ENCODE measurements at places on chromosomes 13 and 19. TPM values are rescaled to one million over a fixed set of nuclear protein-coding genes. Genes with fewer than 3 reads are reported as not detected.

- peak; percentile 8 for DNase-seq
Observed at GRCh38 chr19:16073988-16074387, 2.3 kb upstream of the TPM4 start.

DNA sequence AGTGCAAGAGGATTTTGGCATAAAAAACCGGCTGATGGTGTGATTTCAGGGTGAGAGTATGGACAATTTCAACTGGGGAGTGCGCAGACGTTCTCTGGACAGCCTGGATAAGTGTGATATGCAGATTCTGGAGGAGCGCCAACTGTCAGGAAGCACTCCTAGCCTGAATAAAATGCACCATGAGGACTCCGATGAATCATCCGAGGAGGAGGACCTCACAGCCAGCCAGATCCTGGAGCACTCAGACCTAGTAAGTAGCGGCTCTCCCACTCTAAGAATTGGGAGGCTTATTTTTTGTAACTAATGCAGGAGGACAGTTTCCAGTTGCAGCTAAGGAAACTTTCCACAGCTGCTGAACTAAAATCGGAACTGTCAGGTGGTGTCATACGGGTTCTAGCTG is 53.6 kb downstream of the ZAR1L start:
- DNase-seq = peak; percentile 90

GRCh38 chr19:5337708-5338655 is 2.6 kb downstream of the PTPRS start:
- no peak for DNase-seq

DNA sequence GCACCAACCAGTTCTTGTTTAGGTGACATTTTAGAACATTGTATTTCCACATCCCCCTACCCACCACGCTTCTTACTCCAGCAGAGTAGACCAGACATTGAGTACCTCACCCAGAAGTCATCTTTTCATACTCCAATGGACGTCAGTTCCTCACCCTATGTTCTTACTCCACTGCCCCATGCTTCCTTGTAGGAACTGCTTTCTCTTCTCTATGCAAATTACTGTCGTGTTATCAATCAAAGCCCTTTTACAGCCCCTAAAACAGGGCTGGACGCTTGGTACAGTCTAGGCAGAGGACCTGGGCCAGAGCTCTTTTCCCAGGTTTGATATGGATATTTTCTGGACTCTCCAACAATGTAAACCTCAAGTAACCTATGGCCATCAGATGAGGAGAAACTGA is 58.2 kb downstream of the USP12 start:
- DNase-seq = no peak

GRCh38 chr19:1858412-1859081 is 4.8 kb downstream of the KLF16 start:
- DNase-seq = peak; percentile 29

DNA sequence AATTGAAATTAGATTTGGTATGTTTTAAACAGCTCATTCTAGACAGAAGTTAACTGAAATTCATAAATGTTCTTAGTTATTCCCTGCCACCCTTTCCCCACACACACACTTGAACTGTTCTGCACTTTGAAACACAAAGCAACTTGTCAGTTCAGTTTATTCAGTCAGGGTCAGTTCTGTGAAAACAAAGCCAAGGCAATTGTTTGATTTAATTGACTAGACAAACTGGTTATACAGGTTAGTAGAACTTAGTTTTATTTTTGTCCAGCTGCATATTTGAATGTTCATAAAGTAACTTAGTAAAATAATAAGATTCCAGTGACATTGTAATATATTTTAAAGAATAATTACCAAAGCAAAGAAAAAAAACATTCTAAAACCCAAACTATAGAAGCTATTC is 98.3 kb upstream of the KLF5 start:
- DNase-seq = no peak

DNA sequence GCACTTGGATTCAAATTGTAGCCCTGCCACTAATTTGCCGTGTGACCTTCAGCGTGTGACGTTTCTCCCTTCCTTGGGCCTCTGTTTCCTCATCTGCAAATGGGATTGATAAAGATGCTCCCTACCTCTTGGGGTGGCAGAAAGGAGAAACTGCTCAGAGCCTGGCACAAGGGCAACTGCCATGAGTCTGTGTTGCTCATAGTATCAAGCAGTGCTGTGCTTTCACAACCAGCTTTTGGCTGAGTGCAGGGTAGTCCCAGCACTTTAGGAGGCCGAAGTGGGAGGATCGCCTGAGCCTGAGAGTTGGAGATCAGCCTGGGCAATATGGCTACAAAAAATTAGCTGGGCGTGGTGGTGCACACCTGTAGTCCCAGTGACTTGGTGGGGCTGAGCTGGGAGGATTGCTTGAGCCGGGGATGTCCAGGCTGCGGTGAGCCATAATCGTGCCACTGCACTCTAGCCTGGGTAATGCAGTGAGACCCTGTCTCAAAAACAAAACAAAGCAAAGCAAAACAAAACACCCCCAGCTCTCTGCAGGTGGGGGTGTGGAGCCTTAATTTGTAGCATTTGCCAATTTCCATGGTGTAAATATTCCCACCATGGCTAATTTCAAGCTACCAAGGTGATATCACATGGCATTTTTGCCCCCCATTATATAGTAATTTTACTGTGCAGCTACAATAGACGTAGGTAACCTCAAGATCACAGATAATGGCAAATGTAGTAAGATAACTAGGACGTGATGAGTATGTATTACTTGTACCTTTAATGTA is 1.6 kb upstream of the MARK4 start:
- DNase-seq = no peak

DNA sequence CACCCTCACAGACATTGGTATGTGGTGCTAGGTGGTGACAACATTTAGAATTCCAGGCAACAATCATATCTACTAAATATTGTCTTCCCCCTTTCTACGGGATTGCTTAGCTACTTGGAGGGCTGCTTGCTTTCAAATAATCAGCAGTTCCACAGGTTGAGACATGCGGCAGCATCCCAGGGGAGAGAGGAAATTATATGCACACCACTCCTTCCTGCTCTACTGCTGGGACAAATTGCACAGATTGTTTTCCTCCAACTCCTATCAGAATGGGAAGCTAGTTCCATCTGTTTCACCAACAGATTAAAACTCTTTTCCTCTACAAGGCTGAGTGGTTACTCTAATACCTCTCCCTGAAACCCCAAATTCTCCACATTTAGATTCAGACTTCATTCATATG is 275.4 kb downstream of the DNAJC15 start:
- no peak for DNase-seq

GRCh38 chr19:38922482-38922881 is 8.1 kb downstream of the SARS2 start:
- no peak for DNase-seq

DNA sequence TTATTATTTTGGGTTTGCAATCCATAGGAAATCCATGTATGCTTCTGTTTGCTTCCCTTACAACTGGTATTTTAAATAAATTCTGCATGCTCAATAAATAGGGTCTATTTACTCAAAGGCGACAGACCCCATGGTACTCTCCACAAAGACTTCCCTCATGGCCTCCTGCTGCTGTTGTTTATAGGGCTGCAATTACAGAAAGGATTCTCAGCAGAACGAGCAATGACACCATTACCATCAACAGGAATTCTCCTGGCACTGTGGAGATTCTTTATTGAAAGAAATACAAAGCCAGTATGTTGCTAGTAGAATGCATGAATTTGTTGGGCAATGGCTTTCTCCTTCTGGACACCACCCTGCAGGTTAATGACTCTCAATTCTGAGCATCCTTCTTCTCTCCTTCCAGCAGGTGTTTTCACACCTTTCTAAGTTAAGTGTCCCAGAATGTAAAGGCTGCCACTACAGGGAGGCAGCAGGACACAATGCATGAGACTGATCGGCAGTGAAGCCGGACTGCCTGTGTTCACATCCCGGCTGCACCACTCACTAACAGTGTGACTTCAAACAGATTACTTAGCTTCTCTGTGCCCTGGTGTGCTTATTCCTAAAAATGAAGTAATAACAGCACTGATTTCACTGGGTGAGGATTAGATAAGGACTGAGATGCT is 360.2 kb downstream of the DNAJC15 start:
- no peak for DNase-seq

DNA sequence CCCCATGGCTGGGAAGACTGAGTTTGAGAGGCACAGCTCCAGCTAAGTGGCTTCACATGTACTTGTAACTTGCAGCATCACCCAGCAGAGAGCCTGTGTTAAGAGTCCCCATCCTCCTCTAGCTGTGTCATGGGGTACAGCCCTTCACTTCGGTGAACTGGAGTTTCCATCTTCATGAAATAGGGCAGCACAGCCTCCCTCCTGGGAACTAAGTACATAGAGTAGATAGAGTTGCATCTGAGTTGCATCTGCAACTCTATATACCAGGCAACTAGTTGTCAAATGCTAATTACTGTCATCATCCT is 1.2 kb downstream of the PRDX2 start:
- DNase-seq = no peak

- no peak for DNase-seq
Observed at GRCh38 chr13:33997574-33997973, 179.6 kb downstream of the RFC3 start.

GRCh38 chr19:28475525-28475924 is 737.4 kb downstream of the UQCRFS1 start:
- no peak for DNase-seq

DNA sequence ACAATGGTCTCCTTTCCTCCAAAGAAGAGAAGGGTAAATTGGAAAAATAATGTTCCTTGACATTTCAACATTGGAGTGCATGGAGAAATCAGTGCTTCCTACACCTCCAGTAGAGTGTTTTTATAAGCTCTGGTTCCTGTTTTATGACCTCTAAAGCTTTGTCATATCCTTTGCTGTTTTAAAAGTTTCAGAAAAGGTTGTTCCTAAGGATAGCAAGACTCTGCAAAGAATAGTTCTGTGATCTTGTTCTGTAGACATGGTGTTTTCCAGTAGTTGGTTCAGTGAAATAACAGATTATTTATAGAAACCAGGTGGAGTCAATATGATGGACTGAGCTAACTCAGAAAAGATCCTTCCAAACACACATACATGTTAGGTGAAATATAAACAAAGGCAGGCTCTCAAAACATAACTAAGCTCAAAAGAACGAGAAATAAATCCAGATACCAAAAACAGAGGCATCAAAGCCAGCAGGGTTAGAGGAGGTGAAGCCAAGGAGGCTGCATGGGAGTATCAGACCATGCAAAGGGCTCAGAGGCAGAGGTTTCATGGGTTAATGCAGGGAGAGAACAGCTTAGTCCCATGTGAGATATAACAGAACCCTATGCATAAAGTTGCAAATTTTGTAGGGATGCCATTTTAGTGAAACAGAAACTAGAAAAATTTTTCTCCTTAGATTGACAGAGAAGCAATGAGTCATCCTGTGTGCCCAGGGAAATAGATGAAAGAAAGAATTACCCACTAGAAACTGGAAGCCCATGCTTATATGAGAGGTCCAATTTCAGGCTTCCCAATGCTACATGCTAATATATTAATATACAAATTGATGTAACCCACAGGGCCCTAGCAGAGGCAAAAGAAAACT is 44.3 kb downstream of the SHISA2 start:
- DNase-seq = no peak

GRCh38 chr19:14412996-14413692 is 6.0 kb downstream of the DDX39A start:
- no peak for DNase-seq

GRCh38 chr13:51895906-51896888 is 34.4 kb downstream of the CCDC70 start:
- peak; percentile 65 for DNase-seq

DNA sequence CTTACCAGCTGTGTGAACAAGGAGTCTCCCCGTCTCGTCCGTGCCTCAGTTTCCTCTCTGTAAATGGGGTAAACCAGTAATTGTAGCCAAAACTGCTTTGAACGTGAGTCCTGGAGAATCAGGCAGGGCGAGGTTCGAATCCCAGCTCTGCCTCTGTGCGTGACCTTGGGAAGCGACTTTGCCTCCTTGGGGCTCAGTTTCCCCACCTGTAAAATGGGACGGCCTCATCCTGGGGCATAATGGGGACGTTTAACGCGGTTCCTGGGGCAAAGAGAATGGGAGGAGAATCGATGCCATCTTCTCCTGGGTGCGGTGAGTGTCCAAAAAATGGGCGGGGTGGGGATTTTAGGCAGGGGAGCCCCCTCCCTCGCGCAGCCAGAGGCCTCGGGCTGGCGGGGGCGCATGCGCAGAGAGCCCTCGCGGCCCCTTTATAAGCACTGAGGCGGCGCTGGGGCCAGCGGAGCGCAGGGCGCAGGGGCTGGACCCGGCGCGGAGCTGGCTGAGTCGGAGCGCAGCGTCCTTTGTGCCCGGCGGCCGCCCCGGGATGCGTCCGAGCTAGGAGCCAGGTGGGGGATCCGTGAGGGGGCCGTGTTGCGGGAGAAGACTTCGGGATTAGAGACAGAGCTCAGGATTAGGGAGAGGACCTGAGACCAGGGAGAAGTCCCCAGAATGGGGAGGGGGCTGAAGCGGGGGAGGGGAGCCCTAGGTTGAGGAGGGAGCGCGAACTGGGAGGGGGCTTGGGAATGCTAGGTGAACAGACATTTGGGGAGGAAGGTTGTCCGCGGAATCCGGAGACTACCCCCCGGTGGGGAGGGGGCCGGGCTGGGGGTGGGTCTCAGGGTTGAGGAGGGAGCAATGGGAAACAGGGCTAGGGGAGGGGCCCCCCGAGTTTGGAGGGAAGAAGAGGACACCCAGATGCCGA is at the start of gene NCAN:
Gene NCAN, plus strand, starts transcription at position 460 of the 922 bp plus-strand sequence. CDS start 4,996 bp downstream, outside the sequence.
- no peak for DNase-seq

- DNase-seq = no peak
Observed at GRCh38 chr13:109369353-109370052, 416.9 kb downstream of the IRS2 start.

- DNase-seq = no peak
Observed at GRCh38 chr19:11387162-11388034, 3.3 kb upstream of the EPOR start.

DNA sequence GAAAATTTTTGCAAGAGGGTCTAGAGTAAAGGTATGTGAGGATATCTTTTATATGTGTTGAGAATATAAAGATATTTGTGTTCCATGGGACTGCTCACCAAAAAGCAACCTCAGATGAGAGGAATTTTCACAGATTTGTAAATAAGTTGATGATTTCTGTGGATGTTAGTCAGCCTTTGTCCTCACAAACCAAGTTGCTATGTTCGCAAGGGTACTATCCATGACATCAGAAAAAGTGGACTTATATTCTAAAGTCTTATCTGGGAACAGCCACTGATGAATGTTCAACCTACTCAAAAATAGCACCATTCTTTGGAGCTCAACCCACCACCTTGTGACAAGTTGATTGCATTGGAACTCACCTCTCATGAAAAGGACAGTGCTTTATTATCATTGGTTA is 138.6 kb downstream of the PCDH20 start:
- no peak for DNase-seq

The NCLN gene
- 43.8 TPM for total RNA-seq

The COG3 gene
- total RNA-seq = 17.1 TPM

The GJB2 gene
- 0.40 TPM for total RNA-seq

The SIGLEC6 gene
- total RNA-seq = 0.24 TPM

The ATP12A gene
- not detected for total RNA-seq

The FUT2 gene
- 0.14 TPM for total RNA-seq

The PLPP2 gene
- 1.3 TPM for total RNA-seq

The GJB6 gene
- total RNA-seq = not detected

The FCGBP gene
- total RNA-seq = 2.7 TPM

The GARIN5A gene
- total RNA-seq = 1.7 TPM

The PLEKHF1 gene
- total RNA-seq = 7.8 TPM

The ZNF345 gene
- total RNA-seq = 5.9 TPM

The UPK1A gene
- total RNA-seq = not detected

The ADGRE2 gene
- total RNA-seq = 0.53 TPM

The ALOX5AP gene
- 20.2 TPM for total RNA-seq

The THAP8 gene
- 3.6 TPM for total RNA-seq

The FOXO1 gene
- 9.8 TPM for total RNA-seq
